ENCODE measurements at places on chromosomes 12 and 14. TPM values are rescaled to one million over a fixed set of nuclear protein-coding genes. Genes with fewer than 3 reads are reported as not detected.

MYH6 gene
- total RNA-seq: not detected

RECQL gene
- total RNA-seq: 42.3 TPM

TAS2R31 gene
- total RNA-seq: 1.3 TPM

MYO1H gene
- total RNA-seq: not detected

MANSC4 gene
- not detected for total RNA-seq

CISTR gene
- not detected for total RNA-seq

DNA sequence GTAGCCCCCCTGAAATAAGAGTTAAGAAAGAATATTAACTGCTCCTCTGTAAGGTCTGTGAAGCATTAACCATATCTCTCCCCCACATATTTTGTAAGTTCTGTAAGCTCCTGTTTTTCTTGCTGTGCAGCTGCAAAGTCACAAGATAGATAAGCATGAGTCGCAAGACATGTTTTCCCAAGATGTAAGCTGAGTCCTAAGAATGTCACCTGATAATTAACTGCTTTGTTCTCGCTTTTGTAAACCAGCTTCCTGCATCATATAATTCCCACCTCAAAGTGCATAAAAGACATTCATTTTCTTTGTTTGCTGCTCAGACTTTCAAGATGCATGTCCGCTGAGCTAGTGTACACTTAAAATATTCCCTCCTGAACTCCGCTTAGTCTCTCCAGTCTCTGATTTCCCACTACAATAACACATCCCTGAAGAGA, 27.0 kb upstream of the PHC1 start:
- DNase-seq: no peak

GRCh38 chr12:11651381-11651780, 1.9 kb downstream of the ETV6 start:
- DNase-seq: no peak

DNA sequence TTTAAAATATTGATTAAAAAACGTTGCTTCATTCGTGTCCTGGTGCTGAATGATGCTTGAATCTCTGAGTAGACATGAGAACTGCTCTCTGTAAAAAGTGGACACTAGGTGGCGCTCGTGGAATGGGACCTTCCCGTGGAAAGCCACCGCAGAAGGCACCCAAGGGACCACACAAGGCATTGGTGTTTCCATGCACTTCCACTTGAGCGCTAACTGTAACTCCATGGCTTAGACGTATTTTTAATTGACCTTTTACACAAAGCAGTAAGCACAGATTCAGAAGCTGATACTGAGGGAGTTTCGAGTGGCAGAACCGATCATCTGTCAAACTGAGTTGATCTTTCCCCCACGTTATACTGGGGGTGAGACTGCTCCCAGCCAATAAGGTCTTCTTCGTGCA, 135.3 kb downstream of the PRKCH start:
- DNase-seq: no peak

- DNase-seq: no peak
Measured at GRCh38 chr12:65196762-65197567, 27.6 kb downstream of the LEMD3 start.

GRCh38 chr12:68468036-68468435, 135.9 kb upstream of the MDM1 start:
- no peak for DNase-seq

- DNase-seq: no peak
Measured at GRCh38 chr14:71885301-71885700, 46.9 kb upstream of the RGS6 start.

DNA sequence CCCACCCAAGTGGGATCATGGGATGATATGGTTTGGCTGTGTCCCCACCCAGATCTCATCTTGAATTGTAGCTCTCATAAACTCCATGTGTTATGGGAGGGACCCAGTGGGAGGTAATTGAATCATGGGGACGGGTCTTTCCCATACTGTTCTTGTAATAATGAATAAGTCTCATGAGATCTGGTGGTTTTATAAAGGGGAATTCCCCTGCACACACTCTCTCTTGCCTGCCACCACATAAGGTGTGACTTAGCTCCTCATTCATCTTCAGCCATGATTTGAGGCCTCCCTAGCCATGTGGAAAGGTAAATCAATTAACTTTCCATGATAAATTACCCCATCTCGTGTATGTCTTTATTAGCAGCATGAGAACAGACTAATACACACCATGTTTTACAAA, 109.2 kb downstream of the IGF1 start:
- DNase-seq: no peak

DNA sequence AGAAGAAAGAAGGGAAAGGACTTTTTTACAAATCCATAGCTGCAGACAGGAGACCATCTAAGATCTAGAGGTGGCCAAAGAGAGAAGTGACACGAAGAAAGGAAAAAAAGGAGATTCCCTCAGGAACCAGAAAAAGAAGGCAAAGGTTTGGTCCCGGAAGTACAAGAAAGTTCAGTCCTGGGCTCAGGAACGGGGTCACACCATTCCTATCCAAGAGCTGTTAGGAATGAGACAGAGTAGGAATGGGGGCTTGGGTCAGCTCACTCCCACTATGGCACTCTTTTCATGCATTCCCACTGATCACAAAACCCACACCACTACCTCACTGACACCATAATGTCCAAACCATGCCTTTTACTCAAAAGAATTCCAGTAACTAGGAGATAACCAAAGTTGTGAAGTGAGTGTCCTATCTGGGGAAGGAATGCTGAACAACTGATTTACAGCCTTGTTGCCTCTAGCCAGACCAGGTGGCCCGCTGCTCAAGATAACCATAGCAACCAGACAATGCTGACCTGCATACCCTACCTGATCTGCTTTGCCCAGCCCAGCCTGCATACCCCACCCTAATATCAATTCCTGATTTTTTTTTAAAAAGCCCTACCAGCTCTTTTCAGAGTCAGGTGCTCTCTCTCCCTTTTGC, 8.4 kb downstream of the PPP2R3C start:
- DNase-seq: no peak

DNA sequence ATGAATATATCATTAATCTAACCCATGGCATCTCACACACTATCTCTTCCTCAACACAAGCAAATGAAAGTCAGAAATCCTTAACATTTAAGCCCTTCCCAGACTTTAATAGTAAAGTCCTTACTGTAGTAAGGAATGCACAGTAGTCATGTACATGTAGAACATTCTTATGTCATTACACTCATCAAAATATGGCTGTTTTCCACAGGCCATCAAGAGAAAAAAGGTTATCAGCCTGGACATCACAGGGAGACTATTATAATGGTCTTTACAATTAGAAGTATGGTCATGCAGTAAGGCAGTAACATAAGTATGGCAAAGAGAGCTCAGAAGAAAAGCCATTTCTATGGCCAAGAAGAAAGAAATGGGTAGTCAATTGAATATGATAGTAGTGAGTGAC, 121.2 kb downstream of the SLC6A15 start:
- DNase-seq: no peak

All from Panc1 (cell line).